ENCODE measurements at places on chromosomes 12 and 14. TPM values are rescaled to one million over a fixed set of nuclear protein-coding genes. Genes with fewer than 3 reads are reported as not detected.

Gene FAM186B
- 0.82 TPM for total RNA-seq

DNA sequence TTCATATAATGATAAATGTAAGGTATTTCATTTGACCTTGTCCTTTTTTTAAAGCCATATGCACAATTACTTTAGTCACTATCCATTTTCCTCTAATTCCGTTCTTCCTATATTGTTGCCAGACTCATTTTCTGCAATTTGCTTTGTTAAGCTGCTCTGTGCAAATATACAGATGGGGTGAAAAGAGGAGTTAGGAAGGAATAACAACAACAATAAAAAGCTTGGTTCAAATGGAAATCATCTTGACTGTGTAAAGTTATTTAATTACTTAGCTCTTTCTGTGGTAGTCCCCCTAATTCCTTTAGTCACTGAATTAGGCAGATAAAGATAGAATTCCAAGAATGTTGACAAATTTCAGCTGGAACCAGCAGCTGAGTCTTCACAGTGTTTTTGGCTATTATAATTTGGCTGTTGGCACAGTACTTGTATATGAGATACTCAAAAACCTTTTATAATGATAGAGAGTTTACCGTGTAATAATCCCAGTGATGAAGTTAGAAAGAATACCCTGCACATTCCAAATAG is 838.0 kb downstream of the RPS29 start:
- DNase-seq, result peak; percentile 72

DNA sequence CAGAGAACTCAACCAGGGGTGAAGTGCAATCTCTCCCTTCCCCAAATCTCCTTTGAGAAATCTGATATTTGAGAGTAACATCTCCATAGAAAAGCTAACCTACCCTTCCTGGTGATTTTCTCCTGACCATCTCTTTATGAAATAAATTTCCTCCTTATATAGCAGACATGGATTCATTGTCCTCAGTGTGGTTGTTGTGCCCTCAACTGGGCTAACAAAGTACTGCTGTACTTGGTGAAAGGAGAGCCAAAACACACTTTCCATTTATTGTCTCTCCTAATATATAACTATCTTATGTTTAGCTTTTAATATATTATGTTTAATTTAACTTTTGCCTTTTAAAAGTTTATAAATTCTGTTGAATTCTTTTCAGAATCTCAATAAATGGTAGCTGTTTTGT is 65.1 kb upstream of the SLCO1B1 start:
- no peak for DNase-seq

Gene BDKRB2
- total RNA-seq, result 9.1 TPM

DNA sequence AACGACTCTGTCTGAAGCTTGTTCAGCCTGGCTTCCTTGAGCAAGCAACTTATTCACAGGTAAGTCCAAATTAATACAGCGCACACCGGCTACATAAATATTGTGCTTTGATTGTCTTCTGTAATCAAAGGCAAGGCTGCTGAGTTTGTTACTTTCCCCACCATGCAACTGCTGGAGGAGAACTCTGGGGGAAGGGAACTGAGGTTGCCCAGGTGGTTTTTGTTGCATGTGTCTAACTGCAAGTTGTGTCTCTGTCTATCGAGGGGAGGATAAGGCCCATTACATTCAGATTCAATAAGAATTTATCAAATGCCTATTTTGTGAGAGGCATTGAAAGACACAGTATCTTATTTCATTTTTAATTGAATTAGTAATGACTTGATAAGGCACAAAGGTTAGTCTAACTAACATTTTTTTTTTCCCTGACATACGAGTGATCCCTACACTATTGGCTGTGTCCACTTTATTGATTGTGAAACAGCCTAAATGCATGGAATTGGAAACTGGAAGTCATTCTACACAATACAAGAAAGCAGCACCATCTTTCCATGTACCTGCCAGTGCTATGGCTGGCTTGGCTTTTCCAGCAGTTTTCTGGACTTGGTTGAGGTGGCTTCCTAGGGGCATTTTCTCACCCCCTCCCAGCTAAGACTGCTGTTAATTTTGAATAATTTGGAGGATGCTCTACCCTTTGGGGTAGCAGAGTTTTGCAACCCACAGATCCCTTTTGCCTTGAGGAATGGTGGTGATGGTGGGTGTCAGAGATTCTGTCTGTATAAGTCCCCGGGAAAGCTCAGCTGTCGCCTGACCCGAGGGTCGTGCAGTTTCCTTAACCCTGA is 951 bp upstream of the CHST11 start:
- no peak for DNase-seq

GRCh38 chr12:45685680-45686079 is 43.8 kb upstream of the ARID2 start:
- DNase-seq, result no peak

GRCh38 chr12:53561590-53561953 is 54.3 kb upstream of the NPFF start:
- DNase-seq, result no peak

DNA sequence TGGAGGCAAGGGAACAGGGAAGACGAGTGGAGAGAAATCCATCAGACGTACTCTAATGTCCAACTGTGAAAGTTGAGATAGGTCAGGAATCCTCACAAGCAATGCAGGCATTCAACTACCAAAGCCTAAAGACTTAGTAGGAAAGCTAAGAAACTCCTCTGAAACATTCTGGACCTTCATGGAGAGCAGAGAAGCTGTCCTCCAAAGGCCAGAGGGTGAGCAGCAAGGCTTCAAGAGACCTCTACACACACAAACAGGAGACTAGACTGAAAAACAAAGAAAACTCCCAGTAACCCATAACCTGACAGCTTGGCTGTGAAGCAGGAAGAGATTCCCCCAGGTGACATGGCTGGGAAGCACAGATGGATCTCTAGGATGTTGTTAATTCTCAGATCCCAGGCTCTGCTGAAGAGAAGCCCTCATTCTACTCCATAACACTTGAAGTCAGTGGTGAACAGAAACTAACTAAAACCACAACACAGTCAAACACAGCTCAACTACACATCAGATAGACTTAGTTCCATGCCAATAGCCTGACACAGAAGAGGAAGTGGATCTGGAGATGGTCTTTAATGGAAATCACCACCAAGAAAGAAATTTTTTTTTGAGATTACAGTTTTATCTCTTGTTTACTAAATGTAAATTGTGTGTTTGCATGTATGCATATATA is 23.2 kb upstream of the LYZ start:
- DNase-seq, result no peak

DNA sequence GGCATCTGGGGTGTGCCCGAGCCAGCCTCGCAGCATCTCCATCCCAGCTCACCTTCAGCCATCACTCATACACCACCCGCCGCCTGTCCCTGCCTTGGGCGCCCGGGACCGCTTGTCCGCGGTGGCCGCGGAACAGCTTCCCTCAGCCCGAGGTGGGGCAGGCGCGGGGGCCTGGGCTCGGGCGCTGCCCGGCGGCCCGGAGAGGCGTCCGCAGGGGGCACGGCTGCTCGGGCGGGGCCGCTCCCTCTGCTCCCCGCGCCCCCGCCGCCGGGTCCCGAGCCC is 430 bp downstream of the SLC41A2 start:
- no peak for DNase-seq

DNA sequence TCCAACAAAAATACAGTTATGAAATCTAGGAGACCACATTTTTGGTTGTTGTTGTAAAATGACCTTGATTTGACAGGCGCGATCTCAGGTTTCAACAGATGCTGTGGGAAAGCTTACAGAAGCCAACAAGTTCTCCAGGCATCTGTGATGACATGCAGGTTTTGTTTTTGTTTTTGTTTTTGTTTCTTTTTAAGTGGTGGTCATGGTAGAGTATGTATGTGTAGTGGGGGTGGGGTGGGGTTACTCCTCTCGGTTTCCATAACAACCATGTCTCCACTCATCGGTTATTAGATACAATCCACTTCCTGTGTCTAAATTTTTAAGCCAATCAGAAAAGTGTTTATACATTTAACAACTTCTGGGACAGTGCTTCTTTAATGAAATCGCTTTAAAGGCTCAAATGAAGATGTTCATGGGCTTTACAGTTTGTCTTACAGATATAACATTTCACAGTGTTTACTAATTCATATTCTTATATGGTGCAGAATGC is 199.9 kb upstream of the FOXN3 start:
- DNase-seq, result peak; percentile 77

- DNase-seq, result no peak
Observed at GRCh38 chr12:130937063-130937462, 16.6 kb upstream of the ADGRD1 start.

DNA sequence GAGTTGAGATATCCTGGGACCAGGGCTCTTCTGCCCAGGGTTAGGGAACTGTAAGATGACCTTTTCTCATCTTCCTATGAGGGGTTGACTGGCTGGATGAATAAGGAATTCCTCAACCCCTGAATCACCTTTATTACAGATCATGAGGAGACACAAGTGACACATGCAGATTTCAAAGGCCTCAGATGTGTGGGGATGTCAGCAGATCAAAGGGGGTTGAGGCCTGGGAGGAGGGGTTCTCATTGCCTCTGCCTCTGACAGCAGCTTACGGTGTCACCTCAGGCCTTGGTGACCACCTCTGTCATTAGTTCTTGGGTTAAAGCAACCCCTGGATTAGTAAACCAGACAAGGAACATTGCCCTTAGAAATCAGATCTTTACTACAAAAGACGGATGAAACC is 2.1 kb upstream of the KRT72 start:
- no peak for DNase-seq

Gene RTN1
- total RNA-seq, result 5.9 TPM

Gene AMDHD1
- total RNA-seq, result not detected

Gene KRT5
- 1,219 TPM for total RNA-seq

DNA sequence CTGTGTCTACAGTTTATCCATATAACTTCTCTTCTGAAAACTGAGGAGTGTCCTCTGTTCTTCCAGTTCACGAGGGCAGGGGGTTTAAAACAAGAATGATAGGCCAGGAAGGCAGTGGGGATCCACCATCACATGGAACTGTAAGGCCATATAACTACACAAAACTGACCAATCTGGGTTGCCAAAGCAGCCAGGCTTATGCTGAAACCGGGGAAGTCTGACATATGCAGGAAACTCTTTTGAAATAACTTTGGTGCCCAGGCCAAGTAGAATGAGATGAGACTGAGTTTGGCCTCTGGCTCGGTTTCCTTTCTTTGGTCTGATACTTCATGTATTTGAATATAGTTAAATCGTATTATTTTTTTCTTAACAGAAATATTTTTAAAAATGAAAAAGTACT is 18.0 kb upstream of the ATF1 start:
- DNase-seq, result no peak

- no peak for DNase-seq
Observed at GRCh38 chr14:75429562-75429961, 1.7 kb downstream of the JDP2 start.

Gene SLC7A7
- 14.2 TPM for total RNA-seq

Measured in tongue (tissue), 3 donors.